ENCODE measurements at places on chromosomes 6 and 20.

- DNase-seq: no peak
Measured at GRCh38 chr6:168130168-168130696, 51.2 kb upstream of the FRMD1 start.

DNA sequence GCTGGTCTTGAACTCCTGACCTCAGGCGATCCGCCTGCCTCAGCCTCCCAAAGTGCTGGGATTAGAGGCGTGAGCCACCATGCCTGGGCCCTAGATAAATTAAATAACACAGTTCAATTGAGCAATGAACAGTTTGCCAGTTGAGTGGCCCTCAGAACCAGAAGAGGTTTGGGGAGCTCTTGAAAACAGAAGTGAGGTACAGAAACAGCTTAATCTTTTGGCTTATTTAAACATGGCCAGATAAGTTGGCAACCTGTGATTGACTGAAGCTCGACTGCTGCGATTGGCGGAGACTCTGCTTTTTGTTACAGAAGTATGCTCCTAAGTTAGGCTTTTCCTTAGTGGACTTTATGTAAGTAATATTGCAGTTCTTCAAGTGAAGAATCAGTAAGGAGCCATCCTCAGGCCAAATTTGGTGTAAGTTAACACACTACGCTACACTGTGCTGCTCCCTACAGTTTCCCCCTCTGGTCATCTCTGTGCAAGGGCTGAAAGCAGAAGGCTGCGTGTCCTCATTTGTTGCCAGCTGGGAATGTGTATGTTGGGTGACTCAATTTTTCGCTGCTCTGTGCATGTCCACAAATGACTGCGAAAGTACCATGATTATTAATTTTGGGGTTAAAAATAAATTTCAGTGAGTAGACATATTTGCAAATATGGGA, 9.8 kb downstream of the XRN2 start:
- no peak for DNase-seq

DNA sequence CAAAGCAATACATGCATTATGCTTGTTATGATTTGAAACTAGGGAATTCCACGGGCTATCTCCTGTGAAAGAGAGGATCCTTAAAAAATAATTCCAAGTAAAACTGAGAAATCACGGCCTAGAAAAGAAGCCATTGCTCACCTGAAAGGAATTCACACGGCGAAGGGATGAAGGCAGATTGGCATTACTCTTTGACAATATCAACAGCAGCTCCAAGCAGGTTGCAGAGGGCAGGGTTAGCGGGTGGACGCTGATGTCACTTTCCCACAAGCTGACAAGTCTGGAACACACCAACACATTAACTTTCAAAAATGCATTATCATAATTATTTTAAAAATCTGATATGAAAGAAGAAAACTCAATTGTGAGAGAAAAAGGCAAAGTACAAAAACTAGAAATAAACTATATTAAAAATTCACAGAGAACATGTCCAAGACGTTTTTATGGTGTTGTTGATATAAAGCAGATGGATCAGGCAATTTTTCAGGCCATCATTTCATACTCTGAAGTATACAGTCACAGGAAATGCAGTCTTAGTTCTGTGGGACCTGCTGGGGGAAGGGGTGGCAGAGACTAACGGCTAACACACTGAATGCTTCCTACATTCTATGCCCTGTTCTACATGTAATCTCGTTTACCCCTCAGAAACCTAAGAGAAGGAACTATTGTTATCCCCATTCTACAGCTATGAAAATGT, 108.3 kb downstream of the UBE3D start:
- DNase-seq: no peak

GRCh38 chr6:109690373-109690736, 647 bp downstream of the AK9 start:
- peak; percentile 56 for DNase-seq

- no peak for DNase-seq
Measured at GRCh38 chr6:129767776-129768485, 58.0 kb upstream of the ARHGAP18 start.

DNA sequence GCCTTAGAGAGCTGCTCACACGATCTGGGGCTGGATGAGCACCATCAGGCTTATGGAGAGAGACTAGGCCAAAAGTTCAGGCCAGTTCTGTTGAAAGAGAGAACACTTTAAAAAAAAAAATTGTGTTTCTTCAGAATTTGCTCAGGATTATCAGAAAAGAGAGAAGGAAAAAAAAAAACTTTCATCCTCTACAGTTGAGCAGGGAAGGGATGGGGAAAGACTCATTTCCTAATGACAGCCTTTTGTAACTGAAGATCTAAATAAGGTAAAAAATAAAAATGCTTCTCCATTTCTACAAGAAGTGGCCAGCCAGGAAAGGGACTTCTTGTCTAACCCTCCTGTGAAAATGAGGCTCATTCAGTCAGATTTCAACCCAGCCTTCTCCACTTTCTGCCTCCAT, 134.8 kb downstream of the LY86 start:
- DNase-seq: no peak

All from germinal center (tissue), 1 donor.